Suprapubic skin (tissue), 4 donors: ENCODE measurements at places on chromosomes 5 and 9.
A peak's percentile ranks its signal among the peaks of the same experiment; 100 is the strongest.

DNA sequence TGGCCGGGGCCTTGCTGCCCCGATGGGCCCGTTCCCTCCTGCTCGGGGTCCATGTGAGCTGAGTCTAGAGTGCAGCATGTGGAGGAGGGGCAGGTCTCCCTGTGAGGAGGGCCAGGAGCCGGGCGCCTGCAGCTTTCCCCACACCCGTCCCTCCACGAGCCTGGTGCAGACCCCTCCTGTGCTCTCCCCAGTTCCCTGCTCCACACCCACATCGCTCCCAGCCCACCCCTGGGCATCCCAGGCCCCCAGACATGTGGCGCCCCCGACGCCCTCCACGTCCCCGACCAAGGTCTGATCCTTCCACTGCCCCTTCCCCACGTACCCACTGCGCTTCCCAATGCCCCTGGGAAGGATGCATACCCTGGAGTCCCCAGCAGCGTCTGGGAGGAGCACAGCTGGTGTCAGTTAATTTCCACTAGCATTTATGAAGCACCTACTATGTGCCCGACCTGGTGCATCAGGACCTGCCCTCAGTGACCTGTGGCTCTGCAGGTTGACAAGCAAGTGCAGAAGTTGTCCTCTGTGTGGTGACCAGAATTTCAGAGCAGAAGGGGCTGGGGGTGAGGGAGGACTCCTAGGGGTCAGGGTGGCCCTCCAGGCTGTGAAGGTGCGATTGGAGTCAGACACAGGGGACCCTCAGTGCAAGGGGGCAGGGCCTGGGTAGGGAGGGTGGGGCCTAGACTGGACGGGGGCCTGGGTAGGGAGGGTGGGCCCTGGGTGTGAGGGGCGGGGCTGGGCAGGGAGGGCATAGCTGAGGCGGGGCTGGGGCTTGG is 10.8 kb upstream of the SLC6A18 start:
- no peaks in the 10 kb centered on the region for H3K36me3 ChIP-seq
- H3K27ac ChIP-seq = no peak overlapping the region

GRCh38 chr5:54329731-54330709 is 19.6 kb upstream of the ARL15 start:
- H3K4me3 ChIP-seq = no peak overlapping the region
- H3K27me3 ChIP-seq = no peaks in the 10 kb centered on the region
- H3K27ac ChIP-seq = no peak overlapping the region
- no peaks in the 10 kb centered on the region for H3K36me3 ChIP-seq
- no peaks in the 10 kb centered on the region for H3K4me1 ChIP-seq

DNA sequence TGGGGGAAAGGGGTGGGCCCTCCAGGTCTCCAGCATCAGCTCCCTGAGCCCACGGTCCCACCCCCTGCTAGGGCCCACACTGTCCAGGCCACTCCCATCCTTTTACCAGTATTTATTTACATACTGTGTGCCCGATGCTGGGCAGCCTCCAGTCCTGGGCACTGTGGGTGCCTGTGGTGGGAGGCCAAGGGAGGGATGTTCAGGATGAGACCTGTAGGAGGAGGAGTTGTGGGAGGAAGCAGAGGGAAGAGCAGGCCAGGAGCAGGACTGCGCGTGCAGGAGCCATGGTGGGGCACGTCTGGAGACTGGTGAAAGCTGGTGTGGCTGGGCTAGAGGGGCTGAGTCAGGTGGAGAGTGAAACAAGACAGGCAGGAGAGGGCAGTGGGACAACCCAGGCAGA is 267.4 kb downstream of the HSPA4 start:
- no peak for DNase-seq
- H3K4me1 ChIP-seq = no peaks in the 10 kb centered on the region
- H3K27ac ChIP-seq = no peak overlapping the region
- H3K4me3 ChIP-seq = no peak overlapping the region
- H3K27me3 ChIP-seq = no peaks in the 10 kb centered on the region
- no peaks in the 10 kb centered on the region for H3K36me3 ChIP-seq

- no peaks in the 10 kb centered on the region for H3K36me3 ChIP-seq
- DNase-seq = no peak
- H3K27ac ChIP-seq = no peak overlapping the region
- no peak overlapping the region for H3K4me3 ChIP-seq
- no peaks in the 10 kb centered on the region for H3K27me3 ChIP-seq
Observed at GRCh38 chr9:2677915-2678889, 39.1 kb upstream of the KCNV2 start.

DNA sequence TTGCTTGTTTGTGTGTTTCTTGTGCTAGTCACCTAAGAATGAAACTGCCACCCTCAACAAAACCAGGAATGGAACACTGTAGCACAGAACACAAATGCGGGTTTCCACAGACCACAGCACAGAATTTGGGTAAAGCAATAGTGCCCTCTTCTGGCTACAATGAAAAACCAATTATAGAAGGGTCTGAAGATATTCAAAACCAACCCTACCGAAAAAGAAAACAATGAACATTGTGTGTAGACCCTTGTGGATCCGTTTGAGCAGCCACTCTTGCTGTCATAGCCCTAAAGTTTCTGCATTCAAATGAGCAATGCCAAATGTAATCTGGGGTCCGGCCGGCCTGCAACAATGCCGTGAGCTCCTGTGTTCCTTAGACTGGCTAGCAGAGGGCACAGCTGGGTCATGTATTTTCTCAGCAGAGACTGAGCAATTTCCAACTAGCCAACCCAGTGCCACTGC is 8.3 kb upstream of the ENC1 start:
- H3K4me3 ChIP-seq = no peak overlapping the region
- no peaks in the 10 kb centered on the region for H3K36me3 ChIP-seq
- H3K27me3 ChIP-seq = no peaks in the 10 kb centered on the region

- H3K27ac ChIP-seq = no peak overlapping the region
- H3K4me3 ChIP-seq = no peak overlapping the region
- DNase-seq = no peak
- H3K4me1 ChIP-seq = no peaks in the 10 kb centered on the region
- H3K27me3 ChIP-seq = no peaks in the 10 kb centered on the region
- H3K36me3 ChIP-seq = no peaks in the 10 kb centered on the region
Observed at GRCh38 chr5:110945874-110946436, 125.6 kb upstream of the TSLP start.

DNA sequence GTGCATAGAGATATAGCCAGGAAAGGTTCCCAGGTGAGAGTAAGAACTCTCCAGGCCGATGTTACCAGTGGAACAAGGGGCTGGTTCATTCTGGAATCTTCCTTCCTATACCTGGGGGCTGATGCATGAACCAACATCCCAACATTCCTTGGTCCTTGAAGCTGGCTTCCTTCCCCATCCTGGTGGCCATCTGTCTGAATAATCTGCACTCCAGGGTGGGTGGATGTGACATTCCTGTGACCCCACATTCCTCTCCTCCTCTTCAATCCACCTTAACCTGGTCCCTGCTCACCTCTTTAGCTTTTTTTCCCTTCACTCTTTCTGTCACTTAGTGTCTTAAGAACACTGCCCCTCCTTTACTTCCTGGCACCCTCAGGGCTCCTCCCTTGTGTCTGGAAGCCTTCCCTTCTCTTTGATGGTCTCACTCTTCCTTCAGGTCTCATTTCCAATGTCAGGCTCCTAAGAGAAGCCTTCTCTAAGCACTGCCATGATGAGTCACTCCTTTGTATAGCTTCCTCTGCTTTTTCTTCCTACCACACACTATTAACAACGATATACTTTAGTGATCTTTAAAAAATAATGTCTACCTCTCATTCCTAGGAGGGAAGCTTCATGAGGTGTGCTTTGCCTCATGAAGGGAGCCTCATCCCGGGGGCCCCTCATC is 80.3 kb downstream of the BOD1 start:
- H3K27me3 ChIP-seq = peaks cover 5% of the 10 kb centered on the region
- no peaks in the 10 kb centered on the region for H3K4me1 ChIP-seq
- H3K27ac ChIP-seq = no peak overlapping the region
- H3K4me3 ChIP-seq = no peak overlapping the region

GRCh38 chr9:124218438-124218982 is 39.2 kb upstream of the NEK6 start:
- no peak overlapping the region for H3K4me3 ChIP-seq
- no peaks in the 10 kb centered on the region for H3K27me3 ChIP-seq
- H3K4me1 ChIP-seq = peaks cover 50% of the 10 kb centered on the region
- no peaks in the 10 kb centered on the region for H3K36me3 ChIP-seq

DNA sequence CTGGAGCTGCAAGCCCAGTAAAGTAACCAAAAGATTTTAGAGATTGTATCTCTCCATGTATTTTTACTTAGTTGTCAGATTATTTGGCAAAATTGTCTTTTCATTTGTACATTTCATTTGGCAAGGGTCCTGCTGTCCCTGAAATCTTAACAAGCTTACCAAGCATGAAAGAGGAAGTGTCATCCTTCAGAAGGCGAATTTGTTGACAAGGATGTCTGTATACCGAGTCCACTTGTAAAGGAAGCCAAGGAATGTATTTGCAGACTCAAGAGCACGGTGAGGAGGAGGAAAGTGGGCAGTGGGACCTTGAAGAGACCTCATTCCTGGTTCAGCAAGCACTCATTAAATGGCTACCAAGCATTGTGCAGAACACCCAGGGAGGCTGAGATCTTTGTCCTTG is 7.5 kb upstream of the OTULINL start:
- no peaks in the 10 kb centered on the region for H3K36me3 ChIP-seq
- no peak overlapping the region for H3K4me3 ChIP-seq
- H3K27ac ChIP-seq = peak overlapping the region; percentile 18
- no peaks in the 10 kb centered on the region for H3K4me1 ChIP-seq
- no peak for DNase-seq

DNA sequence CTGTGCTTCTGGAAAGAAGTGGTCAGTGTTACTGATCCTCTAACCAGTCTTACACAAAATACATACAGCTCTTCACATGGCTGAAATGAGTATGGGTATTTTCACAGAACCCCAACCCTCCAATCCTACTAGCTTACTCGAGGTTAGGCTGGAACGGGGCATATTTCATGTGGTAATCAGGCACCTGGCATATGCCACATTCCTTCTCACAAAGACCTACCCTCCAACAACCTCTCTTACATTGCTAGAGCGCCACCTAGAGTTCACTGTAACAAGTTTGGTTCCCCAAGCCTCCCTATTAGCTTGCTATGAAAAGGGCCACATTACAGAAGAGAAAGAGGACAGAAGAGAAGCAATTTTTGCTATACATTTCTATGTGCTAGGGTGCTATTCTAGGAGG is 597.3 kb downstream of the PRELID2 start:
- H3K4me3 ChIP-seq = no peak overlapping the region
- H3K27ac ChIP-seq = no peak overlapping the region
- H3K36me3 ChIP-seq = no peaks in the 10 kb centered on the region
- DNase-seq = no peak
- no peaks in the 10 kb centered on the region for H3K27me3 ChIP-seq
- no peaks in the 10 kb centered on the region for H3K4me1 ChIP-seq

DNA sequence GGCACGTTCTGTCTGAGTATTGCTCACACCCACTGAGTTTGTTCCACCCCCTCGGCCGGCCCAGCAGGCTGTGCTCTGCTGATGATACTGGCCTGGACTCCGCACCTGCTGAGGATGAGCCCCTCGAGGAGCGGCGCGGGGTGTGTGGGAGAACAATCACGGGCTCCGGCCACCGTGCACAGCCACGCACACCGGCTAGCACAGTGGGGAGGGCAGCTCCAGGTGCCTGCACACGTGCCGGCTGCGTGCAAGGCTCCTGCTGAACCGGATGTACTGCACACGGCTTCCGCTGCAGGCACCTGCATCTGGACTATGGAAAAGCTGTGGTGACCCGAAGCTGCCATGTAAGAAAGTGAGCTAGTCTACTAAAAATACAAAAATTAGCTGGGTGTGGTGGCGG is 485.2 kb upstream of the CDH9 start:
- no peaks in the 10 kb centered on the region for H3K4me1 ChIP-seq
- no peak for DNase-seq
- H3K4me3 ChIP-seq = no peak overlapping the region
- no peaks in the 10 kb centered on the region for H3K36me3 ChIP-seq

GRCh38 chr9:84975926-84976325 is 306.4 kb downstream of the NTRK2 start:
- no peaks in the 10 kb centered on the region for H3K27me3 ChIP-seq
- no peak overlapping the region for H3K4me3 ChIP-seq
- no peaks in the 10 kb centered on the region for H3K4me1 ChIP-seq
- H3K36me3 ChIP-seq = no peaks in the 10 kb centered on the region

- H3K27me3 ChIP-seq = no peaks in the 10 kb centered on the region
- no peak for DNase-seq
- no peaks in the 10 kb centered on the region for H3K4me1 ChIP-seq
- H3K36me3 ChIP-seq = no peaks in the 10 kb centered on the region
- H3K4me3 ChIP-seq = no peak overlapping the region
Observed at GRCh38 chr9:115998666-115999065, 154.9 kb upstream of the PAPPA start.

GRCh38 chr9:34588671-34589635 is 571 bp downstream of the CNTFR start:
- no peak overlapping the region for H3K27ac ChIP-seq
- H3K27me3 ChIP-seq = peaks cover 40% of the 10 kb centered on the region
- H3K36me3 ChIP-seq = no peaks in the 10 kb centered on the region
- DNase-seq = no peak
- H3K4me1 ChIP-seq = peaks cover 55% of the 10 kb centered on the region

DNA sequence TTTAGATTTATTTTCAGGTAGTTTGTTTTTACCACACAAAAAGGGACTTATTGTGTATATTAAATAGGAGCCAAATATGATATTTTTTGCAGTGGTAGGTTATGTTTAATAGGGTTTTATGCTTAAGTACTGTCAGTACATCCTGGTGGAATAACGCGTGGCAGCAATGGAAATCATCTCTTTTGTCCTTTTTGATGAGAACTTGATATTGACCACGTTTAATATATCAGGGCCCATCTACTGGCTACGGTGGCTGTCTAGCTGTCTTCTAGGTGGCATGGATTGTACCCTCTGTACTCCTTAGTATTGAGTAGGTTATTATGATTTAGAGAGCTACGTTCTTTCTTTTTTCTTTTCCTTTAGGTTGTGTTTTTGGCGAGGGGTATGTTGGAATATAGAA is 2.6 kb downstream of the BASP1 start:
- peaks cover 19% of the 10 kb centered on the region for H3K27me3 ChIP-seq
- DNase-seq = no peak
- H3K27ac ChIP-seq = no peak overlapping the region
- H3K4me3 ChIP-seq = no peak overlapping the region

GRCh38 chr9:98594546-98595160 is 114.1 kb downstream of the GABBR2 start:
- H3K4me3 ChIP-seq = no peak overlapping the region
- H3K27ac ChIP-seq = no peak overlapping the region
- no peak for DNase-seq

DNA sequence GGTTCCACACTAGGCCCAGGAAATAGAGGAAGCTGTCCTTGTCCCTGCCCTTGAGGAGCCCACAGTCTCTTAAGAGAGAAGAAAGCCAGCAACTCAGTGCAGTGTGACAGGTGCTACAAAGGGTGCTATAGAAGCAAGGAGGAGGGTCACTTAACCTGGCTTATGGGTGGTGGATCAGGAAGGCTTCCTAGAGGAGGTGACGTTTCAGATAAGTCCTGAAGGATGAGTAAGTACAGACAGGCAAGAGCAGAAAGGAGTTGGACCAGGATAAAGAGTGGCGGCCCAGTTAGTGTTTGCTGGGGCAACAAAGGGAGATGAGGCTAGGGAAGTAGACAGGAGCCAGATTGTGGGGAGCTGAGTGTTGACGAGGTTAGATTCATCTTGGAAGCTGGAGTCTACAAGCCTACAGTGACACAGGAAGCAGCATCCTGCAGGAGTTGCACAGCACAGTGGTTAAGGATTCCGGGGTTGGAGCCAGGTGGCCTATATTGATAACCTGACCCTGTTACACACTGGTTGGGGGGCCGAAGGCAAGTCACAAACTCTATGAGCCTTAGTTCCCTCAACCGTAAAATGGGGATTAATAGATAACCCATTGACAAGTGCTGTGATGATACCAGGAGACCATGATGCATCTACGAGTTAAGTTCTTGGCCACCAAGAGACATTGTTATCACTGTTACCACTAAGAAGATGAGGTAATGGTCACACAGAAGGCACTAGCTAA is 5.4 kb upstream of the LHX6 start:
- H3K4me3 ChIP-seq = no peak overlapping the region
- peaks cover 6% of the 10 kb centered on the region for H3K36me3 ChIP-seq
- no peak for DNase-seq
- H3K27ac ChIP-seq = no peak overlapping the region
- H3K4me1 ChIP-seq = no peaks in the 10 kb centered on the region
